Stimulated activated CD8-positive, alpha-beta memory T cell treated with anti-CD3 and anti-CD28 coated beads, Interleukin-4, amount 100 ng/mL, for 1 hour (primary cell): ENCODE measurements at places on chromosomes 3 and 15.

- no peak for DNase-seq
These were observed 778 bp downstream of the MTMR10 start for GRCh38 chr15:30990446-30991254.

- no peak for DNase-seq
These were observed 28.7 kb downstream of the TAMM41 start for GRCh38 chr3:11818033-11818432.

GRCh38 chr15:41207687-41208448, 22.7 kb downstream of the EXD1 start:
- DNase-seq: no peak

GRCh38 chr15:101578443-101578894, 73.7 kb downstream of the TM2D3 start:
- DNase-seq: no peak

DNA sequence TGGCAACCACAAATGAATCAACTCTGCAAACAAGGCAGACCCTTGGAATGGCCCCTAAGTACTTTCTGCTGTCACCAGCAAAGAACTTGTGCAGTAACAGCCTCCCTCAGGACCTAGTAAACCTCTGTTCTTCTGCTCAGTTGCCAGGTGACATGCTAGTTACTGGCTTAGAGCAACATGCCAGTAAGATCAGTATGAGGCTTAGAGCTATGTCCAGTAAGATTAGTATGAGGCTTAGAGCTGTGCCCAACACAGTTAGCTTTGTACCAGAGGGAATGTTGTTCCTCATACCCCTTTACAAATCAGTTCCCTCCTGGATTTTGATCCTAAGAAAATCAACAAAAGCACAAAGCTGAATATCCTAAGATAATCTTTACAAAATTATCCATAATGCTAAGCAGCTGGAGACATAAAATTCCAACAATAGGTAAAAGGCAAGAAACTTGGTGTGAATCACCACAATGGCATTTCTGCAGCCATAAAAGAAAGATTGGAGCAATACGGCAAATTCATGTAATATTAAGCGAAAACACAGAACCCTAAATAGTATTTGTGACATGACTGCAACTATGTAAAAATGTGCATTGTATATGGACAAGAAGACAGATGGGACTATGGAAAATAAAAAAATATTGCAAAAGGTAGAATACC, 107.3 kb upstream of the LPP start:
- no peak for DNase-seq

GRCh38 chr3:196949285-196949619, 6.9 kb upstream of the NCBP2 start:
- DNase-seq: no peak

- no peak for DNase-seq
These were observed 627.1 kb downstream of the NAALADL2 start for GRCh38 chr3:175486255-175486654.

DNA sequence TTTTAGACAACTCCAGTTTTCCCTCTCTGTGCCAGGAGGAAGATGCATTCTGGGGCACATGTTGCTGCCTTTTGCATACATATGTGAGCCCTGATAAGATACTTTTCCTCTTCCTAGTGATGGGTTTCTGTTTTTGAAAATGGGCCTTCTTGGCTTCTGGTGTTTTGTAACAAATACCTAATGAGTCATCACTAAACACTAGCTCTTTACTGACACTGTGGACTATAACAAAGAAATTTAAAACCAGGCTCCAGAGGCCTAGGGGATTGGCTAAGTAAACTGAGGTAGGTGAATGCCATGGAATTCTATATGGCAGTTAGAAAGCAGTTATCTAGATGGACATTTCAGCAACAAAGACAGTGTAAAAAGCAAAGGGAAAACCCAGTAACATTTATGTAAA, 93.4 kb upstream of the NR2E3 start:
- no peak for DNase-seq

GRCh38 chr3:40878464-40878905, 320.8 kb upstream of the CTNNB1 start:
- DNase-seq: no peak

- DNase-seq: no peak
These were observed 37.9 kb downstream of the PARP15 start for GRCh38 chr3:122615303-122615702.
